Left ventricle myocardium superior (tissue), 1 donor: ENCODE measurements at places on chromosomes 2 and 18. TPM values are rescaled to one million over a fixed set of nuclear protein-coding genes. Genes with fewer than 3 reads are reported as not detected.

The UGT1A4 gene
- not detected for total RNA-seq

The LBX2 gene
- total RNA-seq: 0.52 TPM

The GATA6 gene
- 62.3 TPM for total RNA-seq

The ALK gene
- not detected for total RNA-seq

The SRD5A2 gene
- total RNA-seq: not detected

DNA sequence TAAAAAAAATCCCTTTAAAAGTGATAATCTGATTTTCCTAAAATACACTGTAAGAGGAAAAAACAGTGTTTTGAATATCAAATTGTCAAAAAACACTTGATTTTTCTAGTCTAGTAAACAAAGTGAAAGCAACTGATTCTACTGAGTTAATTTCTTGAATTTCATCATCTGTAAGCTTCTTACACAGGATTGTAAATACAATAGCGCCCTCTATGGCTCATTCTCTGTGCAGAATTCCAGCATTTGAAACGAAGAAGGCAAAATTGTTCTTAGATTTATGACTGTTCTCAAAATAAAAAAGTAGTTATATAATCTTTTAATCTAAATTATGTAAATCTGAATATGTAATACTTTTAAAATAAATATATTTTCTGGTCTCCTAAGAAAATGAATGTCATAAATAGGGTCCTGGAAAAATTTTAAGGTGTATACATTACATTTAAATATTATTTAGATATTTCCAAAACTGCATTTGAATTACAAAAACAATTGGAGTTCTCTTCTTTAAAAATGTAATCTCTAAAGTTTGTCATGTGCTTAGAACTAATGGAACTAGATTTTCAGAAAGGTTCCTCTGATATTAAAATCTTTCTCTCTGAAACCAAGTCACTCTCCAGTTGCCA, 176.9 kb upstream of the MC4R start:
- no peak for DNase-seq

GRCh38 chr18:10332452-10332851, 122.0 kb upstream of the APCDD1 start:
- no peak for DNase-seq

DNA sequence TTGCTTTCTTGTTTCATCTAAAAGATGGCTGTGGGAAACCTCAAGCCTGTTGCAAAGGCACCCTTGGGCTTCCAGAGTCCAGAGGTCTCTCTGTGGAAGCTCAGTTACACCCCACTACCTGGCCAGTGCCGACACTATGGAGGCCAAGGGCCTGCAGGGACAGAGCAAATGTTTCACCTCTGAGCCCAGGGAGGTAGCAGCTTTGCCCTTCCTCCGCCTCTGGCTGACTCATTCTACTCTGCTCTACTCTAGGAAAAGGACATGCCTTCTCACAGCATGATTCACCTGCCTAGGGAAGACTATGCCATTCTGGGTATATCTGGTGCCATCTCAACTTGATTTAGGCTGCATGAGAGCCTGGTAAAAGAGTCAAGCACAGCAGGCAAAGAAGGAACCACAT, 12.2 kb downstream of the MYOM1 start:
- no peak for DNase-seq

DNA sequence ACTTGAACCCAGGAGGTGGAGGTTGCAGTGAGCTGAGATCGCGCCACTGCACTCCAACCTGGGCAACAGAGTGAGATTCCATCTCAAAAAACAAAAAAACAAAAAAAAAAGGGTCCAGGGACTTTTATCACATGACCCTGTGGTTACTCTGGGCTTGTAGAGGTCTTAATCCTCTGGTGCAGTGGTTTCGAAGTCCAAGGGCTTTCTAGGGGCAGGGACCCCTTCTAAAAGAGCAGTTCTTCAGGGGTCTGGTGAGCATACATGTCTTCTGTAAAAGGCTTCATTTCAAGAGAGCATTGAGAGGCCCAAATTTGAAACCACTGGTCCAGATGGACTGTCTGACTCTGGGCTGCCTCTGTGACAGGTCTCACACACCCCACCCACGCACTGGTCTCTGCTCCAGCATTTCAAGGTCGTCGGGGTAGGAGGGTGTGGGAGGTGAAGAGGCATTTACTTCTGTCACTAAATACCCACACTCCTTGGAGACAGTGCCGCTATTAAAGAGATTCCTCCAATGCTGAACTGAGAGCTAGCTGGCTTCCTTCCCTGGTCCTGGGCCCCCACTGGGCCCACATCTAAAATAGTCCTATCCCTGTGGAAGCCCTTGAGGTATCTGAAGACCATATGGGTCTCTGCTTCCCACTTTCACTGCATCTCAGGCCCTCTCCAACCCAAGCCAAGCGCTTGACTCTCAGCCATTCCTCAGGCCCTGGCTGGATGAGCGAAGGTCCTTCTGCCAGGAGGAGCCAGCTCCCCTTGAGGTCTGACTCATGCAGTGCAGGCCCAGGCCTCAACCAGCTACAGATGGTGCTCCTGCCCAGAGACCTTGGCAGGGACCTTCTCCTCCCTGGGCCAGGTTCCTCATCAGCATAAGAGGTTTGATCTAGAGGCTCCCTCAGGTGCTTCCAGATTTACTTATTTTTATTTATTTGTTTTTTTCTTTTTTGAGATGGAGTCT, 44.8 kb downstream of the PAX8 start:
- peak; percentile 47 for DNase-seq

GRCh38 chr2:9311488-9311887, 104.9 kb downstream of the ASAP2 start:
- DNase-seq: peak; percentile 74

DNA sequence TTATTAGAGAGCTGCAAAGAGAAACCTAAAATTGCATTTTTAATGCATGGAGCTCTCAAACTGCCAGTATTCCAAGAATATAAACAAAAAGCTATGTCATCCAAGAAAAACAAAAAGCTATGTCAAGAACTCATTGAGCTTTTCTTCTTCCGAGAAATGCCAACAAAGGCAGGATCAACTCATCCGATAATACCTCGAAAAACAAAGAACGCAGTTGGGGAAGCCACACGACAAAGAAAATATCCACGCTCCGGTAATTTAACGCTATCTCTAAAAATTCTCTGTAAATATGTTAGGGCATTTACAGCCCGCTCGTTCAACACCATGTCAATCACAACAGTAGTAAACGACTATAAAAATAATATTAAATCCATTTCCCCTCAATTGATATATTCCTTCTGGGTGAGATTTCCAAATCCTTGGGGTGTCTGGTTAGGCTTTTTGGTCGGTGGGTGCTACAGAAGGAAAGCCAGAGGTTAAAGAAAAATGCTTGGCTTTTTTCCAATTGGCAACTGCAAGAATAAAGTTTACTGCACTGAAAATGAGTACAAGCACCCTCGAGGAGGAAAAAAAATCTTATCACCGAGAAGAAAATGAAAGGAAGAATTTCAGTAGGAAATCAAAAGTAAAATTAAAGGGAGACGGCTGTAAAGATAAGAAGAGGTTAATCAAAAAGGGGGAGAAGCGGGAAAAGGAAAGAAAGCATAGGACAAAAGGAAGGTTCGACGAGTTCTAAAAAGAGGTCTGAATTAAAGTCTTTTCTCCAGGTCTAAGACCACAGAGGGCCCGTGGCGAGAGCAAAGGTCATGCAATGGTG, 856 bp downstream of the TIA1 start:
- no peak for DNase-seq

GRCh38 chr2:56185582-56186046, 1.8 kb downstream of the CCDC85A start:
- DNase-seq: peak; percentile 57

DNA sequence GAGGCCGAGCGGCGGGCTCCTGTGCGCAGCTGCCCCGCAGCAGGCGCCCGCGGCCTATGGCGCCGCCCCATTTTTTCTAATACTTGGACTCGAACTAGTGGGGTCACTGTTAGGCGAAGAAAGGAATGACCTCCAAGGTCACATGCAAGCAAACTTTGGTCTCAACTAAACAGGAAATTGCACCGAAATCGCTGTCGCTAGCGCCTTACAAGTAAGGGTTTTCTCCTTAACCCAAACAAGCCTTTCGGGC, 339 bp downstream of the ACAA2 start:
- peak; percentile 67 for DNase-seq

DNA sequence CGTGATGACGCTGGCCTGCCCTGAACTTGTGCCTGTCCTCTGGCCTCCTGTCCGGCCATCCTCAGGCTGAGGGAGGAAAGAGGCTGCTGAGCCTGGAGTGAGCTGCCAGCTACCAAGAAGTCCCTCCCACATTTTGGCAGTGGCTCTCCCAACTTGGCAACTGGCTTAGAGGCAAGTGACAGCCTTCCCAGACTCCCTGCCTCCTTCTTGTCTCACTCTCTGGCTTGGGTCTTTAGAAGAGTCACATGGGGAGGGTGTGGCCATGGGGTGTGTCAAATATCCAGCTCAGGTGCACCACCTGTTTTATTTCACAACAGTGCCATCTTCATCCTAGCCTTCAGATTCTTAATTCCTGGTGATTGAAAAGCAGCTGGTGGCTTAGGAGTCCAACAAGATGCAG, 222.9 kb downstream of the PRKCE start:
- peak; percentile 83 for DNase-seq

DNA sequence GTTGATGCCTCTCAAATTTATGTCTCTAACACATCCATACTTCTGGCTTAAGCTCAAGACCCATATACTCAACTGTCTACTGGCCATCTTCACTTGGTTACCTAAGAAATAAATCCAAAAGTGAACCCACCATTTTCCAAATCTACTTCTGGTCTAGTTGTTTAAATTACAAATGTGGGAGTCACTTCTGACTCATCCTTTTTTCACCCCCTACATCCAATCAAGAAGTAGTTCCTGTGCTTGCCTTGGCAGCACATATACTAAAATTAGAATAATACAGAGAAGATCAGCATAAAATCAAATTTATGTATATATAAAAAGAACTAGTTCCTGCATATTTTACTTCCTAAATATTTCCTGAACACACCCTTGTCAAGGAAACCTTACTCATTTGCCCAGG, 53.6 kb downstream of the STRN start:
- DNase-seq: no peak

GRCh38 chr18:27185025-27185763, at the start of gene CHST9:
TSS of gene CHST9 (minus strand) at chr18:27185308. CDS start at chr18:27142809, 42,499 bp downstream.
- peak; percentile 70 for DNase-seq
